ENCODE measurements at places on chromosomes 11 and 22.

DNA sequence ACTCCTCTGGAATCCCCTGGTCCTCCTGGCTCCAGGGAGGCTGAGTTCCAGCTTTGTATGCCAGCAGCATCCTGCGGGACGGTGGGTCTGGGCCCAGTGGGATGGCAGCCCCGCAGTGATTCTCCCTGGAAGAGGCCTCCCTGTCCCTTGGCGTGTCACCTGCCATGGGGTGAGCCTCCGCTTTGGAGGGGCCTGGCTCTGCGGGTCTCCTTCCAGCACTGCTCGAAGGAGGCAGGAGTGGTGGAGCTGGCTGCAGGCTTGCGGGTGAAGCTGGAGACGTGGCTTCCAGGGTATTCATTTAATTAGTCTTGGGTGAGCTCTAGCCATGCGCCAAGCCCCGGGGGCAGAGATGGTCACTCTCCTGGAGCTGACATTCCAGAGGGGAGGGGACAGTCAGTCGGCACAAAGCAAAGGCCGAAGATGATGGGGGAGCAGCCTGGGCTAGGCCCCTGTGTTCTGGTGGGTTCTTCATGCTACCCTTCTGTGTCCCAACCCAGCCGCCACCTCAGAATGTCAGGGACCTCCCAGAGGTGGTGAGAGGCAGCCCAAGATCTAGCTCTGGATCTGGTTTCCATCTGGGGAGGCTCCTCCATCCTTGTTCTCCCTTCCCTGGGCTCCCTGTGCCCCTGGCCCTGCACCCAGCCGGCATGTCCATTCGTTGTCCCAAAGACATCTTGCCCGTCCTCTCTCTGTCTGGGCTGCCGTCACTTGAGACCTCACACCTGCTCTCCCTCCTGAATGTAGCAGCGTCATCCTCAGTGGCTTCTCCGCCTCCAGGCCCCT is 1332.5 kb downstream of the BRD1 start:
- DNase-seq: no peak

GRCh38 chr11:15826826-15827225 is 529.5 kb downstream of the SOX6 start:
- no peak for DNase-seq

- DNase-seq: no peak
Observed at GRCh38 chr11:6692128-6692527, 9.0 kb upstream of the MRPL17 start.

GRCh38 chr22:35604621-35605368 is 12.3 kb downstream of the MB start:
- DNase-seq: no peak

- no peak for DNase-seq
Observed at GRCh38 chr22:26789951-26790350, 132.6 kb downstream of the MIAT start.

- DNase-seq: no peak
Observed at GRCh38 chr11:134878785-134879184, 466.7 kb upstream of the B3GAT1 start.

DNA sequence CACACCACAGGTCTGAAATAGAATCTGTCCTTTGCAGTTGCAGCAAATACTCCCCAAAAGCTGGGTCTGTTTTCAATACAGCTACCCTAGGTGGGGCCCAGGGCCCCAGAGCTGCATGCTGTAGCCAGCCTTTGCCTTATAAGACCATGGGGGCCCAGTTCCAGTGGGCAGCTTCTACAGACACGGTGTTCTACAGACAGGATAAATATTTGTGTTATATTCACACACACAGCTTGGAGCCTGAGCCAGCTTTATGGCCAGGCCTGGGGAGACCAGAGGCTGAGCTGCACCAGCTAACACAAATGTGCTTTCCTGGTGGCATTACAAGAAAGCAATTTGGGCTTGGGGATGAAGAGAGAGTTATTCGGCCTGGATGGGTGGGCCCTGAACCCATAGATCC is 151.8 kb upstream of the NCAM1 start:
- DNase-seq: no peak

DNA sequence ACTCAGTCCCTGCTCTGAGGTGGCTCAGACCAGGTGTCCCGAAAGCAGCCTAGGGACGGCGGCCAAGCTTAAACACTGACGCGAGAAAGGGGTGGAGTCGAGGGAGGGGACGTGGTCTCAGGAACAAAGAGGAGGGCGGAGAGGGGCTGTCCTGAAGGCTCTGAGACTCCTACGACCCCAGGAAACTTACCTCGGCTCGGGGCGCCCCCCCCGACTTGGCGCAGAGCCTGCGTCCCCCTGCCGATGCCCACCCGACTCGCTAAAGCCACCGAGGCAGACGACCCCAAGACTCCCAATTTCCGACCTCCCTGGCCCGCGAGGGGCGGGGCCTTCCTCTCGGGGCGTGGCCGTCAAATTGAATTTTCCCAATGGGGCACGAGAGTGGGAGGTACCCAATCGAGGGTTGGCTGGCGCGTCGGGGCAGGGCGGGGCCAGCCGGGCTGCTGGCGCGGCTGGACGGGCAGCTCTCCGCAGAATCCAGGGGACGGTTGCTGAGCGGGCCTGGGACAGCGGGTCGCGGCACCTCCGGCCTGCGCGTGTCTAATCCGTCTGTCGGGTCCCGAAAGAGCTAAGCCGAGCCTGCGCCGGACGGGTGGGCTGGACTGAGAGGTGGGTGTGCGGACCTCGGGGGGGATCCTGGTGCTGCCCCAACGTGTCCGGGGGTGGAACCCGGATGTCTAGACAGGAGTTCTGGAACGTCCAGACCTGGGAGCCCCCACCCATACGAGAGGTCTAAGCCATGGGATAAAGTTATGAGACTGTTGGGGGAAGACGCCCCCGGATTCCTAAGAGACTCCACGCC is at the start of gene SMTN:
TSS of gene SMTN (plus strand) at position 471 of the 802 bp plus-strand sequence. CDS start 1,941 bp downstream, outside the sequence.
- peak; percentile 76 for DNase-seq

- no peak for DNase-seq
Observed at GRCh38 chr22:29375398-29376076, 12.8 kb downstream of the AP1B1 start.

DNA sequence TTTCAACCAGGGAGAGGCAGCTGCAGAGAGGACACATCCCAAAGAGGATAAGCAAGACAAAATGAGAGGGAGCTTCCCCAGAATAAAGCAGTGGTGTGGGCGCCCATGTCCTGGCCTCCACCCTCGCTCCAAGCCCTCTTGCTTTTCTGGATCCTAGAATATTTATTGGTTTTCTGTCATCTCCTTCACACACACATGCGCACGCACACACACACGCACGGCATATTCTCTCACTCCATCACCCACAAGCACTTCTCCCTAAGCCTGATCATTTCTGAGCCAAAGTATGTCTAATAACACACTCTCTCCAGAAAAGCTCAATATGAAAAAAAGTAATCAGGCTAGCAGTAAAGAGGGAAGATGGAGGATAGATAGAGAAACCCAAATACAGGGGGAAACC is 7.6 kb downstream of the IGSF9B start:
- no peak for DNase-seq

- DNase-seq: no peak
Observed at GRCh38 chr11:16262645-16262955, 93.7 kb downstream of the SOX6 start.

GRCh38 chr11:16946477-16947282 is 67.5 kb downstream of the PLEKHA7 start:
- DNase-seq: no peak

DNA sequence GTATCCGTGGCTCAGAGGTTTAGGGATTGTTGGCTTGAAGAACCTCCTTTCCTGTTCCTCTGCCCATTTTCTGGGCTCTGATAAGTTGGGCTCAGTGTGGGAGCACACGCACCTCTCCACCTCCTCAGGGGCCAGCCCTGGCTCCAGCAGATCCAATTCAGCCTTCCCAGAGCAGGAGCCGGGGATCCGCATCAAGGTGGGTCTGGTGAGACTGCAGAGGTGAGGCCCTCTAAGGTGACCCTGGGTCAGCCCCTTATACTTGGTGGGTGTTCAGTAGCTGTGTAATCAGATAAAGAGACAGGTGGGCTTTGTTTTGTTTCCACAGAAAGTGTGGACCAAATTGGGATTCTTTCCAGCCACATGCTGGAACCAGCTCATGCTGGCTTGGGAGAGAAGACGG is 1466.0 kb downstream of the TBC1D22A start:
- no peak for DNase-seq

- DNase-seq: no peak
Observed at GRCh38 chr22:29581799-29582198, 886 bp upstream of the NIPSNAP1 start.

DNA sequence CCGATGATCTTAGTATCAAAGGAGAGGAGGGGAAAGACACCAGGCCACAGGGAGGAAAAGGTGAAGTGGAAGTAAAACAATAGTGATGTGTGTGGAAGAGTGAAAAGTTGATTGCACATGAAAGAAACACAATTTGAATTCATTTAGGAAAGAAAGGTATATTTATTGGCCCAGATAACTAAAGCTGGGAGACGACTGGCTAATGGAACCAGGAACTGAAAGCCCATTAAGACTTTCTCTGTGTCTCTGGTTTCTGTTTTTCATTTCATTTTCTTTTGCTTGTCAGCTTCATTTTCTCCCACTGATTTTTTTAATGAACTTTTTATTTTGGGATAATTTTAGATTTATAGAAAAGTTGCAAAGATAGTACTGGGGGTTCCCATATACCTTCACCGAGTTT is 5.1 kb upstream of the DCHS1 start:
- DNase-seq: no peak

DNA sequence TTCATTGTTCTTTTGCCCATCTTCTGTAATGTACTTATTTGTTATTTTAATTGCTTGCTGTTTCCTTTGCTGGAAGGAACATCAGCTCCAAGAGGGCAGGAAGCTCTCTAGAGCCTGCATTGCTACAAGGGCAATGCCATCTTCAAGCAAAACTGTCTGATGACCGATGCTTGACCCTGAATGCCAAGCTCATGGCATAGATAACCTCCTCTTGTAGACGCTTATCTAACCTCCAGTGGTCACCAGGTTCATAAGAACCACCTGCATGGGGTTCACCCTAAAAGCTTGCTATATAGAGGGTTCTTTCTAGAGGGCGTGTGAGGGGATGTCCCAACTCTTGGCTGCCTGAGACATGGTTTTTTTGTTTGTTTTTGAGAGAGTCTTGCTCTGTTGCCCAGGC is 16.5 kb downstream of the FADS3 start:
- no peak for DNase-seq

- DNase-seq: no peak
Observed at GRCh38 chr11:71293961-71294782, 41.8 kb upstream of the SHANK2 start.

- DNase-seq: peak; percentile 12
Observed at GRCh38 chr22:40533712-40534378, 102.7 kb downstream of the MRTFA start.

- no peak for DNase-seq
Observed at GRCh38 chr11:79308429-79308828, 132.4 kb downstream of the TENM4 start.

GRCh38 chr11:117597071-117597470 is 199.9 kb downstream of the DSCAML1 start:
- peak; percentile 17 for DNase-seq

DNA sequence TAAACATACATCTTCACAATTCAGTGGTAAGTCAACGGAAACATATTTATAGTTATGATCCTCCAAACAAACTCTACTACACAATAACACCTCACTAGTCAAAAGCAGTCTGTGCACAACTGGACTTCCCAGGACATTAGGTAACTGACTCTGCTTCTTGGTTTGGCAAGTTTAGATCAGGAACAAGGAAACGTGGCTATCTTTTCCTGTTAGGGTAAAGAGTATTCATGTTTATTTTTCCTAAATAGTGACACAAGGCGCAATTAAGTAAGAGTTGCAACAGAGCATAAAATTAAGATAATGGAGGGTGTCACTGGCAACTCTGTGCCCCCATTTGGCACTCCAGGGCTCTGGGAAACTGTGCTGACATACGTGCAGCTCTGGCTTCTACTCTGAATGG is 70.2 kb upstream of the TP53AIP1 start:
- DNase-seq: no peak

- DNase-seq: no peak
Observed at GRCh38 chr11:17581036-17581731, 34.1 kb downstream of the OTOG start.

DNA sequence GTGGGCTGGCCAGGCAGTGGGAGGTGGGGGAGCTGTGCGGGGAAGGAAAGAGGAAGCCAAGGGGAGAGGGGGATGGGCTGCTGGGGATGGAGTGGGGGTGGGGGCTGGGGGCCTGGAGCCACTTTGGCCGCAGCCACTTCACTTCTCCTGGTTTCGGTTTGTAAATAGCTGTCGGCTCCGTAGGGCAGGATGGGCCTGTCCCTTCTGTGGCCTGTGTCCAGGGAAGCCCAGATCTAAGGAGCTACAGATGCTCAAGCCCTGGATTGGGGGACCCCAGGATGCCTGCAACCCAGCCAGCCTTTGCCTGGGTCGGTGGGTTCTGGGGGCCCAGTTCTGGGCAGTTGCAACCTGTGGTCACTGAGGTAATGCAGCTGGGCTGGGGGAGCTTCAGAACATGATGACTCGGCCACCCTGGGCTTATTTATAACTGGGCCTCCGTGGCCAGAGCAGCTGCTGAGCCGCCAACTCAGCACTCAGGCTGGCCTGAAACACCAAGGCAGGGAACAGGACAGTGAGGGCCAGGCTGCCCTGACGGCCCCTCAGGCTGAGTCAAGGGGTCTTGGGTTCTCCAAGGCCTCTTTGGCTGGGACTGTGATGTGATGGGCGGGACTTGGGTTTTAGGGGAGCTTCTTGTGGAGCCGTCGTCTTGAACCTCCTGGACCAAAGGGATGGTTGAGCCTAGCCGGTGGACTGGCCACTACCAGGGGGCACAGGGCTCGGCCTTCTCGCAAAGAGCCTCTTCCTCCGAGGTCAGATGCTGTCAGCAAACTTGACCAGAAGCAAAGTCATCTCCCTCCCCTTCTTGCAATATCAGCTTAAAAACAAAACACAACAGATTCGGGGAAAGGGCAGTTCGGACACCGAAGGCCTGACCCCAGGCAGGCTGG is 15.0 kb upstream of the SLC39A13 start:
- no peak for DNase-seq

DNA sequence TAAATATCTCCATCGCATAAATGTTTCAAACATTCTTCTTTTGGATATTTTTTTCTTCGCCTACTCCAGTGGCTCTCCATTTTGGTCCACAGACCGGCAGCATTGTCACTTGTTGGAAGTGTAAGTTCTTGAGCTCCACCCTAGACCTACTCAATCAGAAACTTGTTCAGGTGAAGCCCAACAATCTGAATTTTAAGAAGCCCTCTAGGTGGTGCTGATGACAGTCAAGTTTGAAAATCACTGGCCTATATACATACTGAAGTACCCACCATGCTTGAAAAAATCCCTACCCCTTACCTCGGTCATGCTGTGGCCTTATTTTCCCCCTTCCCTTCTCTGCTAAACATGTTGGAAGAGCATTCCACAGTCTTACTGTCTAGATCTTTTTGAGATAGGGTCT is 10.2 kb upstream of the ACAT1 start:
- no peak for DNase-seq

DNA sequence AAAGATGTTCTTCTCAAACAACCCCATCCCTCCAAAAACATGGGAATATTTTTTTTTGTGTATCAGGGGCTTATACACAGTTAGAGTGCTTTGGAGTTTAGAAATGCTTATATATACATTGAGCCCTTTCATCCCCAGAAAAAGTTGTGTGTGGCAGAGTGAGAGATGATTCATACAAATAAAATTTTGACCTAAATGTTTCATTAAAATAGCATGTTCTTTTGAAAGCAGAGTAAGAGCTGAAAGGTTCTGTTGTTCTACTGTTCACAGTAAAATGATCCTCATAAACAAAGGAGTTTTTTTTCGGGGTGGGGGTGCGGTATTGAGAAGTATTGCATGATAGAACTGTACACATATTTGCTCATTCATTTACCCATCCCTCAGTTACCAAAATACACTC is 512.4 kb downstream of the DLG2 start:
- DNase-seq: no peak

- no peak for DNase-seq
Observed at GRCh38 chr22:30226192-30226832, 20.2 kb downstream of the LIF start.

- DNase-seq: no peak
Observed at GRCh38 chr11:114228435-114229411, 67.5 kb upstream of the NNMT start.
